Mesenteric fat pad (tissue), 1 donor: ENCODE measurements at places on chromosomes 1 and 21. TPM values are rescaled to one million over a fixed set of nuclear protein-coding genes. Genes with fewer than 3 reads are reported as not detected.

- no peak for DNase-seq
These were observed 12.7 kb downstream of the LCK start for GRCh38 chr1:32263744-32264143.

DNA sequence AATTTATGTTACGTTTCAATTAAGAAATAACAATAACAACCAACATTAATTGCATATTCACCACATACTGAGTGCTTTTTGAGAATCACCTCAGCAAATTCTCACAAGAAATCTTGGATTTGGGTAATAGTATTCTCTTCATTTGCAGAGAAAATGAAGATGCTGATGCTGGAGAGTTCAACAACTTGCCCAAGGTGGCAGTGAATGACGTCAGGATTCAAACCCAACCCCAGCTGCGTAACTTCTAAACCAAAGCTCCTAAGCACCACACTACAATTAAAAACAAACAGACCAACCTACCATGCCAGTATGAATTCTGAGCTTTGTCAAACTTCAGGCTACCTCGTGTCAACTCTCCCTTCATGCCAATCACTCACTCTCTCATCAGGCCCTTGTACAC lies 46.7 kb upstream of the GJB5 start:
- DNase-seq: no peak

- DNase-seq: no peak
These were observed 2.1 kb downstream of the ENTREP3 start for GRCh38 chr1:155253208-155253607.

DNA sequence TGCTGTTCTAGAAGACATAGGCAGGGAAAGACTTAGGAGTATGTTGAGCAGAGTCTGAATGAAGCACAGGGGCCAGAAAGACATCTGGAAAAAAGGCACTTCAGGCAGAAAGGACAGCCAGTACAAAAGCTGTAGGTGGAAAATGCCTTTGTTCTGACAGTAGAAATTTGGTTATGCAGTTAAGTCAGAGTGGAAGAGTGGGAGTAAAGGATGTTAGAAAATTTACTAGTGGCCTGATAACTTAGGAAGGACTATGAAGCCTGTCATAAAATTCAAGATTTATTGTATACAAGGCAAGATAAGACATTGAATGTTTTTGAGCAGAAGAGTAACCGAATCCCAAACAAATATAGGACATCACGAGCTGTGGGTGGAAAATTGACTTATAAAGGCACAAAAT lies 987.9 kb downstream of the PLA2G4A start:
- DNase-seq: no peak

- DNase-seq: no peak
These were observed 876.1 kb upstream of the B3GALT2 start for GRCh38 chr1:194062526-194062925.

DNA sequence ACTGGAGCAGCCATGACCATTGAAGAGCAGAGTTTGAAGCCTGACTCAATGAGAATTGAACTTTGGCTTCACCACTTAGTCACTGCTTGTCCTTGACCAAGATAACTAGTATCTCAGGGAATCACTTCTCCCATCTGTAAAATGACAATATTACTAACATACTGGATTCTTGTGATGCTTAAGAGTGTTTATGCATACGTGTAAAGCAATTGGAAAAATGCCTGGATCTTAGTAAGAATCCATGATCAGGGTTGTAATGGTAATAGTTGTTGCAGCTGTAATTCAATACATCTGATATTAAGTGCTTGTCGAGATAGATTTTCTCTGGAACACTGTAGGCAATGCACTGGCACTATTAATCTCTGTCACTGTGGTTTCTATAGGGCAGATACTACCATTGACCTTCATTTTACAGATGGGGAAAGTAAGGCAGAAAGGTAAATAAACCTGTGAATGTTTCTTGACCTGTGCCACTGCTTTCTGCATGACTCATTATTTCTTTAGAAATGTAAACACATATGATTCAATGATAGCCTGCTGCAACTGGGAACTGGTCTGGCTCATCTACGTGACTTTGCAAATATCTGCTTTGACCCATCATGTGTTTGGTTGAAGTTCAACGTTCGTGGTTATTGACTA lies 662.5 kb downstream of the PLA2G4A start:
- no peak for DNase-seq

DNA sequence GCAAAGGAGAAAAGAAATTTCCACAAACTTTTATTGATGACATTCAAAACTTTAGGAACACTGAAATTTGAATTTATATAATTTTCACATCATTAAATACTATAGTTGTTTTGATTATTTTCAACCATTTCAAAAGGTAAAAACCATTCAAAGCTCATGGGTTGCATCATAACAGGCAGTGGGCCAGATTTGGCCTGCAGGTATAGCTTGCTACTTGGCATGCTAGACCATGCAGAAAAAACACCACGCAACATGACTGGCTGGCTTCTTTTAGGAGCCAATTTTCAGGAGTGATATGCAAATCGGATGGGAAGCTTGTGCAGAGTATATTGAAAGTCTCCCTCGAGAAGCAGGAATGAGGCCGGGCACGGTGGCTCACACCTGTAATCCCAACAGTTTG lies 144.8 kb downstream of the GLUL start:
- DNase-seq: no peak

- DNase-seq: no peak
These were observed 431 bp downstream of the CLCN6 start for GRCh38 chr1:11806307-11806936.

GRCh38 chr1:180265871-180266270 lies 35.8 kb downstream of the LHX4 start:
- no peak for DNase-seq

GRCh38 chr1:168227620-168228019 lies 1.8 kb downstream of the SFT2D2 start:
- DNase-seq: no peak

- no peak for DNase-seq
These were observed 9.6 kb downstream of the TENT5C start for GRCh38 chr1:117615474-117615873.

DNA sequence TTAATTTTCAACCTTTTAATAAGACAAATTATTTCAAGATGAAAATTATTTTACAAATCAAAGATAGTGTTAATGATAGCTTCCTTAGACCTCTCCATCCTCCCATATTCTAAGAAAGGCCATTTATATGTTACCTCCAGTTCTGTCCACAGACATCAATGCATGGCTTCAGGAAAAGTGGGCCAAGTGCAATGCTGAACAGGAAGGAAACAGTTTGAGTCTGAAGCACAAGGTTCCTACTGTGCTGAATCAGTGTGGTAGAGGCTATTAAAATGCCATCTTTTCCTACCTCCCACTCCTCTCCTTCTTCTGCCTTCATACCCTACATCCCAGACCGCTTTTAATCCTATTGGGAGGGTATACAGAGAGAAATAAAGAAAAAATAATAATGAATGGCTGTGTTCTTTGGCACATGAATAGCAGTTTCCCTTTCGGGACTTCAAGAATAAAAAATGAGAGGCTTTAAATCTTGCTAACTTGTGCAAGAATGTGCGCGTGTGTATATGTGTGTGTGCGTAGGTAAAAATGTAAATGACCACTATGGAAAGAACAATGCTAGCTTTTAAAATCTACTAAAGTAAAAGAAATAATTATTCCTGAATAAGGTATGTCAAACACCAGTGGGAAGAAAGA lies 62.6 kb upstream of the C1orf105 start:
- DNase-seq: no peak

GRCh38 chr1:94362466-94363058 lies 55.6 kb upstream of the ABCD3 start:
- DNase-seq: no peak

GRCh38 chr1:186904361-186904760 lies 75.6 kb downstream of the PLA2G4A start:
- DNase-seq: no peak

GSTM5 gene
- total RNA-seq: 13.1 TPM

RPE65 gene
- not detected for total RNA-seq

JAM2 gene
- 13.3 TPM for total RNA-seq

C1orf94 gene
- not detected for total RNA-seq

INTS3 gene
- 36.7 TPM for total RNA-seq

VASH2 gene
- 3.0 TPM for total RNA-seq
